ENCODE measurements at places on chromosomes 7 and 10.

GRCh38 chr10:21919117-21919516 is 84.4 kb downstream of the DNAJC1 start:
- DNase-seq: no peak

DNA sequence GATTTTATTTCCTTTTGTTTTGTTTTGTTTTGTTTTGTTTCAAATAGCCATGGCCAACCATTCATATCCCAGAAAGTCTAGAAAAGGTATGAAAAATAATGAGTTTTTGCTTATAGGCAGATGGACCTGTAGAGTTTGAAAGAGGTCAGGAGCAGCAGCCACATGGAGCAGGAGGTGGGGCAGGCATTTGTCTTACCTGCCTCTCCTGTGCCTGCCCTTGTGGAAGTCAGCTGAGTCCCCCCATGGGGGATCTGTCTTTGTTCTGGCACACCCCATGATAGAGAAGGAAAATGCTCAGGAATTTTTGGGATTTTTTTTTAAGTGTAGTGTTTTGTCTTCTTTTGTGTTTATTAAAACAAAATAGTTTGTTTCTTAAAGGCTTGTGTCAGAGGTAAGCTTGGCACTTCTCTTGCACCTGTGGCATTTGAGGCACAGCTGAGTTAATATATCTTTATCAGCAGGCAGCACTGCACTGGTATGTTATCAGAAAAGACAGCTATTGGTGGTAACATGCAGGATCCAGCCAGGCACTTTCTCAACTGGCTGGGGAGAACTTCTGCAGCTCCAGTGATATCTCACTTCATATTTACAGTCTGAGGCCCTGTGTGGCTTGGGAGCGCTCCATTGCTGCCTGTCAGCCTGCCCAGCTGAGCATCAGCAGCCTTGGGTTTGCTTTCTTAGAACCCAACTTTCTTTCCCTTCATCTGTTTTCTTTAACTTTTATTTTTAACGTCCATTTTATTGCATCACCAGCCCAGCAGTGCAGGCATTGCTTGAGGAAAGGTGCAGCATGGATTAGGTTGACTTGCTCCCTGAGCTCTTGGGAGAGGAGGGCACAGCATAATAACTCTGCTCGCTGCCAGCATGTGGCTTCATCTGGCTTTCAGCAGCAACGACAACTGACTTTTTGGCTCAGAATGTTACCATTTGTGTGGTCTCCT is 44.4 kb downstream of the LRRC4 start:
- DNase-seq: no peak

DNA sequence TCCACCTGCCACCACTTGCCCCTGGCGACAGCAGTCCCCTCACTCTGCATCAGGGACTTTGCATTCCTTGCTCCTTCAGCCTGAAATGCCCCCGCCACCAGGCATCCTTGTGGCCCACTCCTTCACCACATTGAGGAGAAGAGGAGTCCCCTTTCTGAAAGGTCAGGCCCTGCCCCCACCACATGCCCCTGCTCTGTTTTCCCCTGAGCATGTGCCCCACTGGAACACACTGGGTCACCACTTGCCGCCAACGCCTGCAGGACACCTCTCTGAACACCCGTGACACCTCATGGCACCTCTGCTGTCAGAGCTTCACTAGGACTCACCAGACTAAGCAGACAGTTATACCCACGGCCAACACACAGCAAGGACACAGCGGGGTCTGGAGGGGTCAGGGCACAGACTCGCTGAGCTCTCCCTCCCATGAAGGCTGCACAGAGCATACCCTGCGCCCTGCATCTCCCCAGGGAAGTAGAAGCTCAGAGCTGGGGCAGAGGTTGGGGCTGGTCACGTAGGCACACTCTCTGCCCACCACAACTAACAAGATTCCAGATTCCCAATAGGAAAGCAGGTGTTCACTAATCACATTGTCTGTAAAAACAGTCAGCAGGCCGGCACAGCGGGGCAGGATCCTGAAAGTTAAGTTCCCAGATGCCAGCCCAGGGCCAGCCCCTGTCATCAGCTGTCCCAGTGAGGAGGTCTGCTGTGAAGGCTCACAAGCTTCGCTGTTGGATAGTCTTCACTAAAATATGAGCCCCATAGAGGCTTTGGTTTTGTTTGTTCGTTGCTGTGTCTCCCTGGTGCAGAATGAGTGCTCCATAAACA is 5.8 kb upstream of the AOC1 start:
- no peak for DNase-seq

GRCh38 chr10:78726171-78726570 is 342.6 kb upstream of the ZMIZ1 start:
- no peak for DNase-seq

GRCh38 chr7:142123184-142123583 is 11.7 kb downstream of the MGAM2 start:
- DNase-seq: no peak

GRCh38 chr7:65846008-65846570 is 26.8 kb upstream of the VKORC1L1 start:
- no peak for DNase-seq

- no peak for DNase-seq
Observed at GRCh38 chr7:142789441-142789840, 18.7 kb downstream of the PRSS2 start.

GRCh38 chr10:131902211-131902610 is 1.4 kb downstream of the PPP2R2D start:
- no peak for DNase-seq

DNA sequence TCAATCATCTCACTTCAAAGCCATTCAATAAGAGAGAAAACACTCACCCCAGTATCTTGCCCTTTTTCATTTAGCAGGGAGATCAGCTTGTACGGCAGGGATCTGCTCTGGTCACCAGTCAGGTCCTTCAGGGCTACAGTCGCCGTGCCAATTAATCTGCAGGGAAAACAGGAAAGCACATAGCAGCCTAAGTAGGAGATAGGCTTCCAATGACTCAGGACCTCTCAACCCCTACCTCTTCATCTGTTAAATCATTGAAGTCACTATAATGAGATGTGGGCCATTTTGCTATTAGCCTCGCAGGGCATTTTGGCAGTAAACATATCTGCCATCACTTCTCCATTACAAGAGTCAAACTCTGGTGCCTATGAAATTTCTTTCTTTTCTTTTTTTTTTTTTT is 50.8 kb downstream of the MYOF start:
- no peak for DNase-seq

- DNase-seq: no peak
Observed at GRCh38 chr7:1254281-1255079, 21.8 kb downstream of the UNCX start.

DNA sequence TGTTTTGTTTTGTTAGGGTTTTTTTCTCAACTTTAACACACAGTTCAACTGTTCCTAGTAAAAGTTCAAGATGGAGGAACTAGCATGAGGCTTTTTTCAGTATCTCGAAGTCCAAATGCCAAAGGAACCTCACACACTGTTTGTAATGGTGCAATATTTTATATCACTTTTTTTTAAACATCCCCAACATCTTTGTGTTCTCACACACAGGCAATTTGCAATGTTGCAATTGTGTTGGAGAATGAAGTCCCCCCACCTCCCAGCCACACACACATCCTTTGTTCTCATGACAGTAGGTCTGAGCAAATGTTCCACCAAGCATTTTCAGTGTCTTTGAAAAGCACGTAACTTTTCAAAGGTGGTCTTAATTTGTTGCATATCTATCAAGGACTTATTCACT is 120.9 kb downstream of the TWIST1 start:
- no peak for DNase-seq

GRCh38 chr10:123512901-123513775 is 153.0 kb upstream of the GPR26 start:
- DNase-seq: no peak

- no peak for DNase-seq
Observed at GRCh38 chr10:79024720-79025198, 44.0 kb upstream of the ZMIZ1 start.

DNA sequence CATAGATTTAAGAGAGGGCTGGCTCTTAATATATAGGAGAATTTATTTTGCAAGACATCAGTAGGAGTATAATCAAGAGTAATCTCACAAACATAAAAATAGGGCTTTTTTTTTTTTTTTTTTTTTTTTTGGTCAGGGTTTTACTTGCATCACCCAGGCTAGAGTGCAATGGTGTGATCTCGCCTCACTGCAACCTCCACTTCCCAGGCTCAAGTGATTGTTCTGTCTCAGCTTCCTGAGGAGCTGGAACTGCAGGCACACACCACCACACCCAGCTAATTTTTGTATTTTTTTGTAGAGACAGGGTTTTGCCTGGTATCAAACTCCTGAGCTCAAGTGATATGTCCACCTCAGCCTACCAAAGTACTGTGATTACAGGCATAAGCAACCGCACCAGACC is 535.3 kb downstream of the CCSER2 start:
- DNase-seq: no peak

DNA sequence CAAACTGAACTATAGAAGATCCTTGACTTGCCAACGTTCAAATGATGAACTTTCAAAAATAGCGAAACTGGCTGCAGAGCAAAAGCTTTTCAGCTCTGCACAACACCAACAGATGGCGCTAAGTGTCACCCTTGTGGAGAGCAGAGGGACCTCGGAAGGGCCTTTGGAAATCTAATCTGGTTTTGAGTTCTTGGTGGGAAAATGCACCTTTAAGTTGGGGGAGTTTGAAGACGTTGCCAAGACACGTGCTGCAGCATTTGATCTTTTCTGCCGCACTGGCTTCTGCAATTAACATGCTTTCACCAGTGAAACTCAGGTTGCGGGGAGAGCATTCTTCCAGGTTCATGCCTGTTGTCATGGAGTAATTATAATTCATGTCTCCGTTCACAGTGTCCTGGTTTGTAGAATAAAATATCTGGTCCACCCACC is 26.3 kb upstream of the WDR11 start:
- DNase-seq: peak; percentile 2

- no peak for DNase-seq
Observed at GRCh38 chr10:8193546-8193945, 139.1 kb downstream of the GATA3 start.

GRCh38 chr10:99042051-99042771 is 193.4 kb downstream of the HPSE2 start:
- DNase-seq: no peak

DNA sequence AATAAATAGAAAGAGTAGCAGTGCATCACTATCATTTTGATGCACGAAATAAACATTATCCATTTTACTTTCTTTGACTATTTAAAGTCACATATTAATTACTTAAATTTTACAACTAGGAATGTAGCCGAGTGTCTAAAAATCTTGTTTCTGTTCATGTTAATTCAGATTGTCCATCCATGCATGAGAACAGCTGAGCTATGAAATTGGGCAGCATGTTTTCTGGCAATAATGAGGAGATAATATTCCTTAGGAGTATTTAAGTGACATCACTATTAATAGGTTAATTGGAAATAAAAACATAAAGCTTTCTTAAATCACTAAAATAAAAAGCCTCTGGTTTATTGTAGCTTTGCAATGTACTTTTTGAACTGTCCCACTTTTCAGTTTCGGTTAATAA is 293.8 kb downstream of the PHTF2 start:
- no peak for DNase-seq

DNA sequence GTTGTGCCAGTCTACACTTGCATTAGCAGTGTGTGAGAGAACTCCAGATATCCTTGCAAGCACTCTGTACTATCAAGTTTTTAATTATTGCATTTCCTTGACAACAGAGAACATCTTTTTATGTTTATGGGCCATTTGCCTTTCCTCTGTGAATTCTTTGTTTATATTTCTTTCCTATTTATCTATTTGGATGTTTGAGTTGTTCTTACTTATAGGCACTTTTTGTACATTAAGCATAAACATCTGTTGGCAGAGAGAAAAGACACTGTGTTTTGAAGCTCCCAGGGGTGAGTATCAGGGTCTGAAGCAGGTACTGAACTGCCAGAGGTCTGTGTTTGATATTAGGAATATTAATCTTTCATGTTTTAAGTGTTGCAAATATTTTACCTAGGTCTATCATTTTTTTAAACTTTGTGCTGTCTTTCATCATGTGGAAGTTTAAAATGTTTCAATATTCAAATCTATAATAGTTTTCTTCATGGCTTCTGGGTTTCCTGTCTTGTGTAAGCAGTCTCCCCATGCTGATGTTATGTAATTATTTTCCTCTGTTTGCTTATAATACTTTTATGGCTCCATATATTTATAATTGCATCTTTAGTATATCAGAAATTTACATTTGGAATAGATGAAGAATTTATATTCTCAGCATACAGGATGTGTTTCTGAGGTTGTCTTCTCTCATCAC is 17.7 kb upstream of the PDCD4 start:
- DNase-seq: no peak

DNA sequence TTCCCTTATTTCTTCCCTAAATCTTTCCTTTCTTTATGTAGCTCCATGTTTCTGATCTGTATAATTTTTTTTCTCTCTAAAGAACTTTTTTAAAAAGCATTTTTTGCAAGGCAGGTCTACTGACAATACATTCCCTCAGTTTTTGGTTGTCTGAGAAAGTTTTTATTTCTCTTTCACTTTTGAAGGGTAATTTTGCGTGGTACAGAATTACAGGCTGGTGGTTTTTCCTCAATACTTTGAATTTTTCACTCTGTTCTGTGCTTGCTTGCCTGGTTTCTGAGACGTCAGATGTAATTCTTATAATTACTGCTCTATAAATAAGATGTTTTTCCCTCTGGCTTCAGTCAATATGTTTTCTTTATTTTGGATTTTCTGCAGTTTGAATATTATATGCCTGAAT is 205.4 kb upstream of the VSTM2A start:
- no peak for DNase-seq

DNA sequence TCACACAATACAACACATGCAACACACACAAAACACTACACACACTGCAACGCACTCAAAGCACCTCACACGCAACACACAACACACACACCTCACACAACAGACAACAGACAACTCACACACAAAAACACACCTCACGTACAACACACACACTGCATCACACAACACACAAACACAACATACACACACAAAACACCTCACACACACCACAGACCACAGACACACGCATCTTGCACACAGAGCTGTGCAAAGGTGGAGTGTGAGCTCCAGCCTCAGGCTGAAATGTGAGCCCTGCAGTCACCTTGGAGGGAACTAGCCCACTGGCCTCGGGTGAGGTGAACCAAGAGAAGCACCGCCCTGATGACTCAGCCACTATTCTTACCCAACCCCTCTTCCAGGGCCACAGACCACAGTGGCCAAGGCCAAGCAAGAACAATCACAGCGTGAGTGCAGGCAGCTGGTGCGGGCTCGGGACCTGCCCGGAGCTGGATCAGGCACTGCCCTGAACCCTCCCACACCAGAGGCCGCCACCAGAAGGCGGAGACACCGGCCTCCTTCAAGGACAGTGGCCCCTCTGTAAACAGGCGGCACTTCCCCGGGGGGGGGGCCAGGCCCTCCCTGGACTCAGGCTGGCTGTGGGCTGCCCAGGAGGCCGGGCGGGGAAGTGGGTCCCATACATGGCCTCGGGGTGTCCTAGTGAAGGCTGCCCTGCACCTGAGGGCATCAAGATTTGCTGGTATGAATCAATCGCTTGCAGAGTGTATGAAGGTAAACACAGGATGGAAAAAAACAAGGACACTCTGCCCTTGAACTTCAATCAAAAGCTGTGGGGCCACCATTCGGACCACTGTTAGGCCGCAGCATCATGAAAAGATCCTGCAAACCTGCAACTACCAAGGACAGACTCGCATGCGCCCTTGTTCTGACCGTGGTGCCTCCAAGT is 106.7 kb downstream of the TNS3 start:
- no peak for DNase-seq

Data from SK-N-MC (cell line).